ENCODE measurements at places on chromosomes 6 and 20. TPM values are rescaled to one million over a fixed set of nuclear protein-coding genes. Genes with fewer than 3 reads are reported as not detected.

Gene KLHDC3
- 95.4 TPM for polyA plus RNA-seq

Gene IL17F
- polyA plus RNA-seq, result not detected

Gene ALDH5A1
- 1.0 TPM for polyA plus RNA-seq

Gene RAET1G
- 15.8 TPM for polyA plus RNA-seq

DNA sequence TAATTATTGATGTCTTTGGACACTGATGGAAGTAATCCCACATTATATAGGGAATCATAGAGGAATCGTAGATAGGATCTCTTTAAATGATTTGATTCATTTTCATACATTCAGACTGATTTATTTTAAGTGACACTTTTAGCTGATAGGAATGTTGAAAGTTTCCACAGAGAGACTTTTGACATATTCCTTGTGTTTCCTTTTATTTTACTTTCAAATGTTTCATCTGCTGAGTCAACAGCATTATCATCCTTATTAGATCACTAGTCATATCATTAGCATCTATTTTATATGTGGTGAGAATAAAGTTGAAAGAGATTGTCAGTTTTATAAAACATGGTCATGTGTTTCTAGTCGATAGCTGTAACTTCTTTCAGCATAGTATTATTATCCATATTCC, 13.4 kb downstream of the DCBLD1 start:
- DNase-seq, result peak; percentile 65

GRCh38 chr6:93679836-93680235, 260.5 kb upstream of the EPHA7 start:
- DNase-seq, result no peak

GRCh38 chr20:2701671-2702081, 9.1 kb downstream of the EBF4 start:
- DNase-seq, result no peak

GRCh38 chr6:73497915-73498314, 22.9 kb downstream of the EEF1A1 start:
- DNase-seq, result no peak

GRCh38 chr6:56033401-56033800, 158.0 kb upstream of the BMP5 start:
- no peak for DNase-seq

GRCh38 chr6:155710704-155711103, 255.1 kb upstream of the NOX3 start:
- DNase-seq, result no peak

- DNase-seq, result no peak
These were observed 13.4 kb downstream of the PTK7 start for GRCh38 chr6:43089467-43089866.

- DNase-seq, result no peak
These were observed 482.3 kb upstream of the JARID2 start for GRCh38 chr6:14763616-14764015.

DNA sequence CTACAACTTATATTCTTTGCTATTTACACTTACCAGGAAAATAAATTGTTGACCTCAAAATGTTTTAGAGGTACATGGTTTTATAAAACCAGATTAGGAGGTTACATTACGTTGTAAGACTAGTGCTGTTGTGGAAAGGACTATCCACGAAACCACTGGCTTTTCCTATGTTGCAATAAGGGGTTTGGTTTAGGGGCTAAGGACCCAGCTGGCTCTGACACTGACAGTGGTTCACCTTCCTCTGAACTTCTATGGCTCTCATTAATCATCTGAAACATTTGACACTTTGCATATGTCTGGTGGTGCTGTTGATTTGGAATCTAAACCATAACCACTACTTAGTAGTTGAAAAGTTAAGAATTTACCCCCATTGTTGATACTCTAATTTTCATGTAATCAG, 186.7 kb downstream of the NKAIN2 start:
- DNase-seq, result no peak

DNA sequence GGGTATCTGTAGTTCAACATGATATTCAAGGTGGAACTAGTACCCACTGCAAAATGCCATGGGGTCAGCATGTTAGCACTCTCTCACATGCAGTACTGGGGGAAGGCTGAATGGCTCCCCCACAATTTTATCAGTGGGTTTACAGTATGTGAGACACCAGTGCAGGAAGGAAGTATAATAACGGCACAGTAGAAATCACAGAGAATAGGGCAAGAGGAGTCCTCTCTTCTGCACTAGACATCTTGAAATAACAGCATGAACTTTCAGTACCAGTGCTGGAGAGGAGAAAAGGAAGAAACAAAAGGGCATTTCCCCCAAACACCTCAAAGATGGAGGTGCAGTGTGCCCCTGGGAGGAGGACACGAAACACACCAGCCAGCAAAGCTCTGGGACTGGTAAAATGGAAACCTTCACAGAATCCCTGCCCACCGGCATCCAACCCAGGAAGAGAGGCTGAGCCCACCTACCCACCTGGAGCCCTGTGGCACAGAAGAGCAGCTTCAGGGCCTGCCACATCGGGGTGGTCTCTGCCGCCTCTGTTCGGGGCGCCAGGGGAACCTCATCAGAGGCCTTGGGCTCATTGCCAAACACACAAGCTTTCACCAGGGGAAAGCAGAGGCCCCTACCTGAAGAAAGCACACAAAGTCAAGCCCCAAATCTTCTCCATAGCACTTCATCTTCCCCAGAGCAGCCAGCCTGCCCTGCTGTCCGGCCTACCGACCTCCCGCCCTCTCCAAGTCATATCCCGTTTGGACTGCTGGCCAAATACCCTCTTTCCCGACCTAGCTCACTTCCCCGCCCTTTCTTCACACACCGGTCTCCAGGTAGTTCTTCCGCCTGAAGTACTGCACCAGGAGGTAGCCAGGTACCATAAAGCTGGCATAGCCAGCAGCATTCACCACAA, 1.2 kb downstream of the SLC35B2 start:
- DNase-seq, result no peak
